ENCODE measurements at places on chromosomes 11 and 22.

DNA sequence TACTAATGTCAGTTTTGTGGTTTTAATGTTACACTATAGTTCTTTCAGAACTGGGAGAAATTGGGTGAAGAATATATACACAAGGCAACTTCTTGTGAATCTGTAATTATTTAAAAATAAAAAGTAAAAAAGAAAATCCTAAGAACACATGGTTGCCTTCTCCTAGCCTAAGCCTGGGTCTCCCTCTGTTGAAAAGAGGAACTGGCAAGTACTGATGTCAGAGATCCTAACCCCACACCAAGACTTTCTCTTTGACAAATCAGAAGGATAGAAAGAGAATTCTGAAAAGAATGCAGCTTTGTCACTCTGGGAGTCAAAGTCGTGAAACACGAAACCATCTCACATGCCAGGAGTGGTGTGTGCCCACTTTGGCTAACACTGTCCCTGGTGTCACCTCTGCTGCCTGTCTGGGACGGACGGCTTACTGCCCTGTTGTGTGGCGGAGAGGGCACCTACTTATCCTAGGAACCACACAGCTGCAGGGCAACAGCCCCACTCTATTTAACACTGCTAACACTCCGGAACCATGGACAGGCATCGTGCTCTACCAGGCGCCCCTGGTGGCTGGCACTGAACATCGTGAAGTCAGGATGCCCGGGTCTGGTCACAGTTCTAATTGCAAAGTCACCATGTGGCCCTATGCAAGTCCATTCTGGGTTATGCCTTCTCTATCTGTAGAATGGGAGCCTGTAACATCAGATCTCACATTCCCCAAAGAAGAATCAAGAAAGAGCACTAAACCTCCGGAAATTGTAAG lies 108.7 kb upstream of the CD82 start:
- DNase-seq = peak; percentile 42

GRCh38 chr22:35517769-35518530 lies 22.7 kb upstream of the RASD2 start:
- DNase-seq = peak; percentile 53

DNA sequence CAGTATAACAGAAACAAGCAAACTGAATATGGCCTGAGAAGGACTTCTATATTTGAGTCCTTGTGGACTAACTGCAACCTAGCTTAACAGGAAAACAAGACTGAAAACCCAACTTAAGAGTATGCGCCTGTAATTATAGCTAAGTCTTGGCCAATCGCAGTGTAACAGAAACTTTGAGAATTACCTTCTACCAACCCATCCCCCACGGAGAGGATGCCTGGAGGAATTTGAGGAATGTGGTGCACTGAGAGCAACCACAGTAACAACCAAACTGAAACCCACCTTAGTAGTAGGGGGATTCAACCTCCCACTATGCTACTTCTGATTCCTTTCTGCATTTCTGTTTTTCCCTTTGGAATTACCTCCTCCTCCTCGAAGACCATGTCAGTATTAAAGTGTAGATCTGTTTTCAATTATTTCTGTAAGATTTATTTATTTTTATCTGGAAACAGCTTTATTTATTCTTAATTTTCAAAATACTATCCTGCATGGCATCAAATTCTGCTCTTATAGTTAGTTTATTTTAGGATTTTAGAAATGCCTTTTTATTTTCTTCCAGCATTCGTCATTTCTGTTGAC lies 393.6 kb downstream of the KCNA4 start:
- DNase-seq = no peak

- DNase-seq = no peak
Observed at GRCh38 chr11:70595452-70595851, 197.1 kb downstream of the CTTN start.

GRCh38 chr11:70477176-70477575 lies 78.8 kb downstream of the CTTN start:
- no peak for DNase-seq

DNA sequence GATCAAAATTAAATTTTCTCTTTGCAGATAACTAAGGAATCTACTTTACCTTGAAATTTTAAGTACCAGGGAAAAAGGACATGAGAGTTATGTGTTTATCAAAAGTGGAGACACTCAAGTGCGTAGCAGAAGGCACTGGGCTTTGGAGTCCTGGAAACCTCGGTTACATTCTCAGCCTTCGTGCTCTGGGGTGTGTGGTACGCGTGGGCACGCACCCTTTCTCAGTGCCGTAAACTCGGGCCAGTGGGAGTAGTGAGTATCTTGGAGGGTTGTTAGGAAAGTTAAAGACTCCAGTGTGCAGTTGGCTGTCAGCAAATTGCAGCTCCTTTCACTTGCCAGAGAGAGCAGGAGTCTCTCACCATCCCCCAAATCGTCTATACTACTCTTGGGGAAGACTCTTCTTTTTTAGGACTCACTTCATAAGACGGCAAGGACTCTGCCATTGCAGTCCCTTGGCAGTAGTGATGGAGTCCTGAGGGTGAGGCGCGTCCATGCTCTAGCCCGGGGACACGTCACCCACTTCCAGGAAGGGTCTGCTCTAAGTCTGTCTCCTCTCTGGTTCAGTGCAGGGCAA lies 171.8 kb downstream of the TBC1D22A start:
- DNase-seq = no peak

DNA sequence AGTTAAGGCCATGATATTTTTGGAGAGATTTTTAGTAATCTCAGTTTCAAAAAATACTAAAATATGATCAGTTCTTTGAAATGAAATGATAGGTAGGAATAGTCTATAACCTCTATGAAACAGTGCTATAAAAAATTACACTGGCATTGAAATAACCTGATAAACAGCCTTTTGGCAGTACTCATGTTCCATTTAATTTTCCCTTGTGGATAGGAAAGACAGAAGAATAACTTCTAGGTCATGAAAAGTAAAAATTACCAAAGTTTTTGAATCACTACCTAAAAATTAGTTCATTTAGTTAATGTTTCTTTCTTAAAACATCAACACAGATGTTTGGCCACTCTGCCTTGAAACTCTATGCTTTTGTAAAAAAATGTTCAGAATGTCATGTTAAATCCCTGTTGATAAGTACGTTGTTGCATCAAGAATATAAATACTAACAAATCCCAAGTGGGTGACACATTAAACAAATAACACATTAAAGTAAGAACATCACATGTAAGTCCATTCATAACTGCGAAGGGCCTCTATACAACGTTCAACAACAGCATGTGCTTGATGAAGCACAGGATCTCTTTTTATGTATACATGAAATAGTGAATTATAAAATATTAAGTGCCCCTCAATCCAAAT lies 290.2 kb downstream of the SWAP70 start:
- DNase-seq = no peak

GRCh38 chr22:19406281-19406811 lies 25.2 kb downstream of the HIRA start:
- DNase-seq = no peak

- no peak for DNase-seq
Observed at GRCh38 chr11:110121204-110121603, 28.0 kb downstream of the ZC3H12C start.

DNA sequence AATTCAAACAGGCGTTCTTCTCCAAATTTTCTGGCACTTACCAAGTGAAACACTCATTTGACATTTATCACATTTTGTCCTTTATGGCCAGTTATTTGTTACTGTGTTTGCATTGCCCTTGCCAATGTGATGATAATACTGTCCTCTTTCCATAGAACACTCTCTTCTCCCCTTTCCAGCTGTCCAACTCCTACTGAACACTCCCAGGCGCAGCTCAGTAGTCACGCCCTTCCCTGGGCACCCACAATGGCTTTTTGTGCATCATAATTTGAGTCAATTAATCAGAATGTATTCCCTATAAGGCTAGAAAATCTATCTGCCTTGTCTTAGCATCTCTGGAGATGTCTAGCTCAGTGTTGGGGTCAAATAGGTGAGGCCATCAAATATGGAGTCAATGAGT lies 21.2 kb upstream of the B3GAT1 start:
- DNase-seq = no peak

DNA sequence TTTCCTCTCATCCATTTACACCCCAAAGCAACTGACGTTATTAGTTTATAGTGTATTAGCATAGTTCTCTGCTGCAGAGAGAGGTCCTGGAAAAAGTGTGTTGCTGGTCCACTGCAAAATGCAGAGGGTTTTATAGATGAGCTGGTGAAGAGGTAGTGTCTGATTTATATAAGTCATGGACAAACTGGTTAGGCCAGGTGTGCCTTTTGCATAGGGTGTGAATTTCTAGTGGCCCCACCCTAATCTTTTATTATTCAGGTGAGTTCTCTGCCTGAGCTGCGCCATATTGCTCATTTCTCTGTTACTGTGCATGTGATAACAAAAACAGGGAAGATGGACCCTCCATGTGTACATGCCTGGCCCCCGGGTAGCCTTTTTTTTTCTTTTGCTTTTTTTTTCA lies 43.1 kb upstream of the TRIM77 start:
- no peak for DNase-seq
